ENCODE measurements at places on chromosomes 7 and 10. TPM values are rescaled to one million over a fixed set of nuclear protein-coding genes. Genes with fewer than 3 reads are reported as not detected.

The ZDHHC6 gene
- total RNA-seq: 28.4 TPM

DNA sequence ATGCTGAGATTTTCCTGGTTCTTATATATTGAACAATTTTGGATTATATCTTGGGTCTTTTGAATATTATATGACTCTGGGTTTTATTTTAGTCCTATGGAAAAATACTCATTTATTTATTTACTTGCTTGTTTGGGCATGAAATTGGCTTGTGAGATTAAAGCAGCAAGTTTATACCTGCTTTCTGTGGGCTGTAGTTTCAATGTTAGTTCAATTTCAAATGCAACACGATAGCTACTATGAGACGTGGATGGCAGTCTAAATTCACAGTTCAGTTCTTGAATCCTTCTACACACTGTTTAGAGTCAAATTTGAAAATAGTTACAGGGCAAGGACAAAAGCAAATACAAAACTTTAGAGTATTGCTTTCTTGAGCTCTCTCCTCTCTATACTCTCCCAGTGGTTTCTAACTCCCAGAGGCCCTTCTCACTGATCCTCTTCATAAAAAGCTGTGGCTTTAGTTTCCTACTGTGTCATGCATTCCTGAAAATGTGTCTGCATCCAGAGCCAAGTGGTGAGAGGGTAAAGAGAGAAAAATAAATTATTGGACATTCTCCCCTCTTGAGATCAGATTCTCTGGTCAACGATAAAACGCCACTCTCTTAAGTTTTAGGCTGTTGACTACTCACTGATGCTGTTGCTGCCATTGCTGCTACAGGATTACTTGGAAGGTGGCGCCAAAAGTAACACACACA, 34.4 kb downstream of the POLR1F start:
- DNase-seq: no peak

- DNase-seq: no peak
These were observed 62.8 kb downstream of the CLEC2L start for GRCh38 chr7:139586286-139586685.

GRCh38 chr10:52217531-52217930, 96.5 kb upstream of the DKK1 start:
- DNase-seq: no peak

All from occipital lobe (tissue), 3 donors.